ENCODE measurements at places on chromosomes 4 and X. TPM values are rescaled to one million over a fixed set of nuclear protein-coding genes. Genes with fewer than 3 reads are reported as not detected.

DNA sequence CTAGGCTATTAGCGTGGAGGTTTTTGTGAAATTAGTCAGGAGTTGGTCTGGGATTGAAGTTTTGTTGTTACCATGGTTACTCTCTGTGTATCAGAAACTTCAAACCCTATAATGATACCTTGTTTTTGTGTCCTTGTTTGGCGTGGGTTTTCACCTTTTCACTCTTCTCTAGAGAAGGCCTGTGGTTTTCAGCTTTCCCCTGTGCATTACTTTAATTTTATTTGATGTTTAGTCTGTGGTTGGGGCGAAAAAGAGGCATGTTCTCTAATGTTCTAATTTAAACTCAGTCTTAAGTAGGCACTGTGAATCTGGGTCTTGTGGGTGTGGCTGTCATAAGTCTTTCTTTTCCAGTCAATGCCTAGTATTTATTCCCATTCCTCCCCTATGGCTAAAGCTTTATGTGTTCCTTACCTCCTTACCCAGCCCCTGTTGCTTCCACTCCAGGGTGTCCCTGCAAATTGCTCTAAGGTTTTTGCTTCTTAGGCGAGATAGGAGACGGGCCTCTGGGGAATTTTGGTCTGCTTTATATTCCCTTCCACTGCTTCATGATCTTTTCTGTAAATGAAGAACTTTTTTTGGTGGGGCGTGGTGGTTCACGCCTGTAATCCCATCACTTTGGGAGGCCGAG, 326.3 kb upstream of the ZCCHC13 start:
- DNase-seq = no peak

DNA sequence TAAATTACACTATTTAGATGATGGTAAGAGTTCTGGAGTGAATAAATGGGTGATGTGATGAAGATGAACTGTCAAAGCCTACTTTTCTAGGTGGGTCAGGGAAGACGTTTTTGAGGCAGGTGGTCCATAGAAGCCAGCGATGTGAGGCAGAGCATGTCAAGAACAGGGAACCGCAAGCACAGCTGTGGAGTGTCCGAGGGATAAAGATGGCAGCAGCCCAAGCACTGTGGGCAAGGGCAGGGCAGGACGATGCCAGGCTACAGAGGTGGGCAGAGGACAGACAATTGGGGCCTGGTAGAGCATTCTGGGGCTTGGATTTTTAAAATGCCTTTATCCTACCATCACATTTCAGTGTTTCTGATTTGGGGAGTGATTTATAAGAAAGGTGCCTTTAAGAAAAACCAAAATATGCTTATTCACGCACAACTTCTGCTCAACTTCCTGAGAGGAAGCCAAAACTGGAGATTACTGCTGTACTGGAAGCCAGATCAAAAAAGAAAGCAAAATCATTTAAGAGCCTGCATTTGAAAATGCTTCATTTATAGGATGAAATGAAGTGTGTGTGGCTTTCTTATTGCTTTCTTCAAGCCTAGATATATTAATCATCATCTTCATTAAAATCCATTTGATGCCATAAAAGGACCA, 119.0 kb upstream of the WDR17 start:
- no peak for DNase-seq

DNA sequence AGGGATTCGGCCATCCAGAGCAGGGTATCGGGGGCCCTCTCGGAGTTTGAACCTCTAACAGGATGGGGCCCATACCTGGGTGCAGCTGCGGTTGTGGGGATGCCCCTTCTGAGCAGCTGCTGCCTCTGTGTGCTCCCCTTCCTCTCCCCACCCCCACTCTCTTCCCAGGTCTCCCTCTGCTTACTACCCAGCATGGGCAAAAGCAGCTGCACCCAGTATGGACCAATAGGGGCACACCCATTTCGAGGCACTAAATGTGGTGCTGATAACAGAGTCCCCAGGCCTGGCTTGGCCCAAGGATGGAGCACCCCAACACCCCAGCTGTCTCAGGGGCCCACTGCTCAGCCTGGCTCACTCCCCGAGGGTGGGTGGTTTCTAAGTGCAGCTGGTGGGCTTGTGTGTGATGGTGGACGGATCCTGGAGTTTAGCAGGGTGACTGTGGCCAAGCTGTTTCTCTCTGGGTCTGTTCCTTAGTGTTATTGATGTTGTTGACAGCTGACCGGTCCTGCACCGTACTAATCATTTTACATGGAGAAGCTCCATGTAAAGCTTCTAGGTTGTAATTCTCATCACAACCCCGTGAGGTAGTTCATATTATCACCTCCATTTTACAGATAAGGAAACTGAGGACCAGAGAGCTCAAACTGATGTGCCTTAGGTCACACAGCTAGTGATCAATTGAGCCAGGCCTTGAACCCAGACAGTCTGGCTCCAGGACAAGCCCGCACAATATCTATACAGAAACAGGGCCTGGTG, 13.1 kb upstream of the KIAA0232 start:
- no peak for DNase-seq

The PCDH19 gene
- total RNA-seq = 0.74 TPM

The UGT2B15 gene
- total RNA-seq = 0.31 TPM

The RIBC1 gene
- total RNA-seq = 0.38 TPM

DNA sequence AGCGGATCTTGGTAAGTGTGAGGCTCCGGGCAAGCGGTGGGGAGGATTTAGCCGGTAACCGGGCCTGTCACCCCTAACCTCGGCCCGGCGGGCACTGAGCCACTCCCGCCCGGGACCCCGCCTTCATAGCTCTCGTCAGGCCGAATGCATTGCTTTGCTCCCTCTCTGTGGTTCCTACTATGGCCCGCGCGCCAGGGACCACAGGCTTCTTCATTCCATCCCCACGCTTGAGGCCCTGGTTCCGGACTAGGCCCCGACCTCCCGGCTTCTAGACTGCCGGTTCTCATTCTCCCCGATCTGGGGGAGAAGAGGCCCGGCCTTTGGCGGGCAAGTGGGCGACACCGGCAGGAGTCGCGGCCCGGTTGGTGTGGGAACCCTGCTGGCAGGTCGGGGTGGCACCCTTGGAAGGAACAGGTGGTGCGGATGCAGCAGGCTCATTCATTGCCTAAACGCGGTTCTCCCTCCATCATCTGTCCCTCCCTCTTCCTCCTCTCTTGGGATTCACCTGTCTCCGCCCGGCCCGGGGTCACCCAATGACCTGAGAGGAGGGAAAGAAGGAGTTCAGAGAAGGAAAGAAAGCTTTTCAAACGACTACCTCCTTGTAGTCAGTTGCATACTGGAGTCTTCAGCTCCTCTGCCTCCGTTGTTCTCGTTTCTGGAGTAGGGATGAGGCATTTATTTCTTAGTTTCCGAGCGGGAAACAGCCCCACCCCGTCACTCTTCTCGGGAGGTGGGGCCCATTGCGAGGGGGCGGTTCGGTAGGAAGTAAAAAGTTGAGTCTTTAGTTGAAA, at the start of gene NDUFC1:
NDUFC1 (minus strand) TSS at position 657 of the 791 bp plus-strand sequence. CDS start 6,679 bp downstream, outside the sequence.
- DNase-seq = no peak

- no peak for DNase-seq
These were observed 29.5 kb downstream of the ARHGAP10 start for GRCh38 chr4:147761218-147761883.

The RRH gene
- 0.28 TPM for total RNA-seq

The ZNF275 gene
- 45.4 TPM for total RNA-seq

DNA sequence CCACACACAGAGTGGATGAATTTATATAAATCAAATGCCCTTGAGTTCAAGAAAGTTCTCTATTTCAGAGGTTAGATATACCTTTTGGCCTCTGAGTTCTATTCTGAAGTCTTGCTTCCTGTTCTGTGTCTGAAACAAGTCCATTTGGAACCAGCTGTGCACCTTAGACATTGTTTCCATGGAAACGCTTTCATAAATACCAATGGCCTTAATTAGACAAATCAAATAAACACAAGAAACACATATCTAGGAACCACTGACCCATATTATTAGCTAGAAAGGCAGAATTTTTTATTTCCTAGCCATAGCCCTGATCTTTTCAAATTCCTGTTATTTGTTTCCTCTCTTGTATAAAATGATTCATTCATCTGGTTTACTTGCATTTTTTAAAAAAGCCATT, 8.4 kb upstream of the C4orf54 start:
- no peak for DNase-seq

- DNase-seq = no peak
These were observed 42.8 kb downstream of the DOCK11 start for GRCh38 chrX:118538386-118538785.

- no peak for DNase-seq
These were observed 66.0 kb upstream of the STOX2 start for GRCh38 chr4:183838987-183839712.

DNA sequence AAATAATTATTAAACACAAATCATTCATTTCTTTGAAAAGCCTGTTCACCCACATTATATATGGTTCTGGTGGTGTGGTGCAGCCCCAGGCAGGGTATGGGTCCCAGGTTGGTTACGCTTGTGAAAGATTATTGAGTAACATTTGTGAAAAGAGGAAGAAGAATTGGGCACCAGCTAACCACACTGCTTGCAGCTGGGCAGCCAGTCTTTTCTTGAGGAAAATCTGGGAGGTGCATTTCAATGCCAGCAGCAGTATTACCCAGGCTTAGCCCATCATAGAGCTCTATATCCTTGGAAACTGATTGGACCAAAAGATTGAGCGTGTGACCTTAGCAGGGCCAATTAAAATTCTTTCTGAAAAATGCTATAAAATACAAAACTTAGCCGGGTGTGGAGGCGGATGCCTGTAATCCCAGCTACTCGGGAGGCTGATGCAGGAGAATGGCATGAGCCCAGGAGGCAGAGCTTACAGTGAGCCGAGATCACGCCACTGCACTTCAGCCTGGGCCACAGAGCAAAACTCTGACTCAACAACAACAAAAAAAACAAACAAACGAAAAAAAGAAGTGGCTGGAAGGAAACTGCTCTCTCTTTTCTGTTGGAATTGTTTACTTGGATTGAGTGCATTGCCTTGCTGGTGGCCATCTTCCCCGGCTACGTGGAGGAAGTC, 9.7 kb upstream of the PLAC8 start:
- no peak for DNase-seq

DNA sequence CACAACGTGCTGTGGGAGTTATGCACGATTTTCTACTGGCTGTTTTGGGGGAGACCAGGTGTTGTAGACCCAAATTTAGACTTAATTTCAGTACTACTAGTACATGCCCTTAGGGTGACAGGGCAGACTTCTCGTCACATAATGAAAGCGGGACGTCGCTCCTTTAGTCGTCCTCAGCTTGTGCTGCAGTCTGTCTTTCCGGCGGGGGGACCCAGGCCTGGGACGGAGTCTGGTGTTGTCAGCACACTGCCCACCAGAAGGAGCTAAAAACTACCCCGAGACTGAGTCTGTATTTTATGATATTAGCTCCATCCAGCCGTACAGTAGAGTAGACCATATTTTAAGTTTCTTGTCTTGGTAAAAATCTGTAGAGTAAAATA, 35.5 kb downstream of the NOP14 start:
- DNase-seq = no peak

- no peak for DNase-seq
These were observed 274.1 kb upstream of the MAGEB2 start for GRCh38 chrX:29941287-29941686.

- DNase-seq = no peak
These were observed 27.4 kb downstream of the TRAPPC11 start for GRCh38 chr4:183686461-183686860.

DNA sequence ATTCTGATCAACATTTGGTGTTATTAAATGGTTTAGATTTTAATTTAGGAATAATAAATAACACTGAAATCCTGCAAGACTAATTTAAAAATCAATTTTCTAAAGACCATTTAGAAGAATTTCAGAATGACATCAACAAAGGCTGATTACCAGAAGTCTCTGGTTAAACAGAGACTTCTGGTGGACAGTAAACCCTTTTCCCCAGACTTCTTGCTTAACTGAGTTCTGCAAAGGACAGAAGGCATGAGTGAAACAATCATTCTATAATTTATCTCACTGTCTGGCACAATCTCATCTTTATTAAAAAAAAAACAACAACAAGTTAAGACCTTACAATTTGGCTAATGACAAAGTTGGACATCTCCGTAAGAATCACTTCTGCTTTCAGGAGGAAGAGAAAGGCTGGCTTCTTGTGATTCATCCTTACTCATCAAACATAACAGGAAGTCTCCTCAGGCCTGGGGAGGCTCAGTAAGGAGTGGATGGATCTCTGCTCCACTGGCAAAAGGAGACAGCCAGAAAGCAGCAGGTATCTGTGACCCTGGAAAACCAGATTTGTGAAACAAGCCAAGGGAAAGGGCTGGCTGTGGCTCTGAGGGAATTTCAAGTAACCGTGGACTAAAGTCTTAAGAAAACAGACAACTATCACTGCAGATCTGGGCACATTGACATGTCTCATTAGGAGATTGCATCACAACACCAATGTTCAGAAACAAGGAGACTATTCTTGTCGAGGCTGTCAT, 908 bp upstream of the TLR6 start:
- no peak for DNase-seq

The EVC2 gene
- total RNA-seq = 10.6 TPM

DNA sequence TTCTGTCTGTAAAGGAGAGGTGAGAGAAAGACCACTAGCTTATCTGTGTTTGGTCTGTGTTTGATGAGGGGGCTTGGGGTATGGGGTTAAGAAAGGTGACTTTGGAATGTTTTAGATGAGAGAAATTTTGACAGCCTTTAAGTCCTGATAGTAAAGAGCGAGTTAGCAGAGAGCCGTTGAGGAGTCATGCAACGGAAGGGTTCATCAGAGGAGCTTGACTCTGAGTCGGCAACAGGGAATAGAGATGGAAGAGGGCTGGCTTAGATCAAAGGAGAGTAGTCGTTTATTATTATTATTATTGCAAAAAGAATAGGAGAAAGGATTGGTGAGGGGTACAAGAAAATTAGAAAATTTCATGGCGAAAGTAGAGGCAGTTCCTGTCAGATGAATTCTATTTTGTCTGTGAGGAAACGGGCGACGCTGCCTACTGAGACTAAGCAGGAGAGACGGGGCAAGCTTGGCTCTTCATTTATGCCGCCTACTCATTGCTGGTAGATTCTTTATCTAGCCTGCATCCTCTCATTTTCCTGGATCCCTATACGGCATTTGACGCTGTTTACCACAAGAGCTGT, 473 bp upstream of the VAMP7 start:
- DNase-seq = no peak

DNA sequence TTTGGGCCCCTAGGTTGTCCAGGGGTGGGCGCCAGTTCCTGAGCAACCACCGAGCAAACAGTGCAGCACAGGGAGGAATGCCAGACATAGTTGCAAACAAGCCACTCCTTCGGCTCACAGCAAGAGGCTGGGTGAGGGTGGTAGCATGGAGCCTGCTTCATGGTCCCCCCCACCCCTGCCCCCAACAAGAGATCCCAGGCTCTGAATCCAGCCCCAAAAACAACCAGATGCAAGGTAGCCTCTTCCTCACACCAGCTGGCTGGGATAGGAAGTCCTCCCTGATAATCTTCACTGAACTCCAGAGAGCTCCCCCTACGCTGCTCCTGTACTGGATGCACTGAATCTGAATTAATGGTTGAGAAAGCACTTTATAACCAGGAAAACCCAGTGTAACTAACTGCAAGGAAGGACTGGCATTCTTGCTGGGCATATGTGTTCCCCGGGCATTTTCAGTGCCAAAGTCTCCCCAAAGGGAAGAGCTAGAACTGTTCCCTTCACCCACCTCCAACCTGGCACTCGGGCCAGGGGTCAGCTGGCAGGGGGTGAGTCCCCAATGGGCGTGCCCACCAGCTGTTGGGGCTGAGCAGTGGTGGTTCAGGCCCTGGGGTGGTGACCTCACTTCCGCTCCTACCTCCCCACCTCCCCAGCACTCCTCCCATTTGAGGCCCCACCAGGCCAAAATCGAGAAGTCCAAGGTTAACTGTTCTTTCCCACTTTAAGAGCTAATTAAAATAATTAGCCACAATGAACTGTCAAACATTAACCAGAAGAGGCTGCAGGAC, 1.5 kb downstream of the ELF4 start:
- no peak for DNase-seq

GRCh38 chrX:19804151-19804550, 83.2 kb downstream of the SH3KBP1 start:
- DNase-seq = no peak
